ENCODE measurements at places on chromosomes 5 and 9.

- DNase-seq = no peak
These were observed 97.1 kb downstream of the ADAMTS12 start for GRCh38 chr5:33794550-33795181.

DNA sequence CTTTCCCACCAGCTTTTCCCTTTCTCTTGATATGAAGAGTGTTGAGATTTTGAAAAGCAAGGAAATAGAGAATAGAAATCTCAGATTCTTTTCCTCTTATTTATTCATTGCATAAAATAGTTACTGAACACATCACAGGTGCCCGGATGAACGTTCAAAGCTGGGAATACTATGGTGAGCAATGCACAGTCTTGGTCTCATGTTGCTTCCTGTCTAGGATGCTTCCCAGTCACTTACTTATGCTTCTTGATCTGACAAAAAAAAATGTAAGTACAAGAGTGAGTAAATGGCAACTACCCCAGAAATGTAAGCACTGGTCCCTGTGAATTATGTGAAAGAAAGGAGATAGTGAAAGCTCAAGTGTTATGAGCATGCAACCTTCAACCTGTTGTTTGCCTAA lies 153.5 kb upstream of the S1PR3 start:
- DNase-seq = no peak

DNA sequence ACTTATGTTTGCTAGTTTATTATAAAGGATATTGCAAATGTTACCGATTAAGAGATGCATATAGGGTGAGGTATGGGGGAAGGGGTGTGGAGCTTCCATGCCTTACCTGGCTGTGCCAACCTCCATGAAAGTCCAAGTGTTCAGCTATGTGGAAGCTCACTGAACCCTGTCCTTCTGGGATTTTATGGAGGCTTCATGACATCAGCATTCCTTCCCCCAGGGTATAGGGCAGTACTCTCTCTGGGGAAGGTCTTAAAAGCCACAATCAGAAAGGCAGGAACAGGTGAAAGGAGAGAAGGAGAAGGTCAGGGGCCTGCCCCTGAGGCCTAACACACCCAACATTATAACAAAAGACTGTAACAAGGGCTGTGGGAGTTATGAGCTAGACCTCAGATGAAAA lies 592.6 kb downstream of the PDE4D start:
- DNase-seq = no peak

DNA sequence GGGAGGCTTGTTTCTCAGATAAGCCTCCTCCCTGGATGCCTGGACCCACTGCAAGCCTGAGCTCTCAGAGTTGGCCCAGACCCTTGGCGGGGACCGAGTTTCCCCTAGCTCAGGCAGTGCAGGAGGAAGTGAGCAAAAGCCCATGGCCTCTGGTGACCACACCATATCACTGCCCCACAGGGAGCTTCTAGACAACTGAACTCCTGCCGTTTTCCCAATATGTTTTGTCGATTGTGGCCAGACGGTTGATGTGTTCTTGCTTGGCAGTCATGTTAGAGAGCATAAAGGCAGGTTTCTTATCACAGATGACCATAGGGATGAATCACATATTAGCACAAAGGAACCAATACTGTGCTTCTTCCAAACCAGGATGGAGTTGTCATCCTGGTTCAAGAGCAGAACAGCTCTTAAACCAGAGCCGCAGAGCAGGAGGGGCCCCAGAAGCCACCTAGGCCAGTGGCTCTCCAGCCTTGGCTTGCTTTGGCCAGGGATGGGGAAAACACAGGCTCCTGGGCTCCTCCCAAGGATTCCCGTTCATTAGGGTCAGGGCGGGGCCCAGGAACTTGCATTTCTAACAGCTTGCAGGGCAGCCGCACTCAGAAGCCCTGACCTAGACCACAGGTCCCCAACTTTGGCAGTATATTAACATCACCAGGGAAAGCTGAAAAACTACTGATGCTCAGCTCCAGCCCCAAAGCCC lies 113.1 kb upstream of the TBC1D2 start:
- DNase-seq = no peak

DNA sequence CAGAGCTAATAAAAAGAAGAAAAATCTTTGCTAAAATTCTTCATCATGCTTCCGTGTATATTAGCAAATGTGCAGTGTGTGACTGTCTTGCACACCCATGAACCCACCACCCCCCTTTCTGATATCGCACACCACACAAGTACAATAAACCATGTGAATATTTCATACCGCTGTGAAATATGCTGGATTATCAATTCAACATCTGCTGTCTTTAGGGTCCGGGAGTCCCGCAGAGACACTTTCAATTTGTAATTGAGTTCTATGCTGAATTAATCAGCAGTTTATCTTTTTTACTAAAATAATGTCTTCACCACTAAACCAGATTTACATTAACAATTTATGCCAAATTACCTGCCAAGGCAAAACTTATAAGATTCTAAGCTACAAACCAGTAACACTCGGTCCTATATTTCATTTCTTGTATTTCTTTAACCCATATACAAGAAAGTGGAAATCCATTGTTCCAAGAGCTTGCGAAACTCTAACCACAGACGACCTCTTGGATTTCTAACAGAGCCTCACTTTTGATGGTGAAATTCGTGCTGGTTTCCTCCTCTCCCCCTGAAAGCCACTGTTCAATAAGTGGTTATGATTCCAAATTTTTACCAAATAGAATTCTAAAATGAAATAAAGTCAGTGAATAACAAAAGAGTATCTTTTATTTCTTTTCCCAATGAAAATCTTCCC lies 44.2 kb downstream of the PSMB7 start:
- DNase-seq = peak; percentile 26

DNA sequence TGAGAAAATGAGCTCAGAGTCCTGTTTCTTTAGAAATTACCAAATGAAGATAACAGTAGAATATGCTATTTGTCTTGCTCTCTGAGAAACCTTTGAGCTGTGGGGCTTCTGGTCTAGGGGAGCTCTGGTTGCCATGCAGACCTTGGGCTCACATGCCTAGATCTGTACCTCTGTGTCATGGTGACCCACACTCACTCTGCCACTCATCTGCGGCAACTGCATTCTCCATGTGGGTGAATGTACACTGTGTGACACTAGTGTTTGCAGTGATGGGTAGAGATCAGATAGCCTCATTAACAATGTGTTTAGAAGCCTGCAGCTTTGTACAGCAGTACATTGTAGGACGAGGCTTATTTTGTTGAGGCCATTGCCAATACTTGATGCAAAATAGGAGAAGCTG lies 521.2 kb downstream of the CHSY3 start:
- no peak for DNase-seq

DNA sequence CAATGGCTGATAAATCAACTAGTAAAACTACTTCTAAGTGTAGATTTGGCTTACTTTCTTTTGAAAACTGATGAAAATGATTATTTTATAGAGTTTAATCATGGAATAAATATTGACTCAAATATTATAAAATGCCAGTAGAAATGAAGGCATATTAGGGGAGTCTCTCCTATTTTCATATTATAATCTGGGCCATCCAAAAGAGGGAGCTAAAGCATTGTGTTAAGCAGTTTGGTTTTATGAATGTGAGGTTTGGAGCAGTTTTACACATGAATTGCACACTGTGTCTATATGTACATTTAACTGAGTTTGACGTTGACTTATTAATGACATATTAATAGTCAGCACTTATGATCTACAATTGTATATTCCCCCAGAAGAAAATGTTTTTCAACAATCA lies 17.4 kb downstream of the CDH9 start:
- peak; percentile 73 for DNase-seq

GRCh38 chr9:20634895-20635294 lies 12.6 kb upstream of the MLLT3 start:
- no peak for DNase-seq

GRCh38 chr5:6587171-6587570 lies 45.7 kb downstream of the NSUN2 start:
- no peak for DNase-seq

DNA sequence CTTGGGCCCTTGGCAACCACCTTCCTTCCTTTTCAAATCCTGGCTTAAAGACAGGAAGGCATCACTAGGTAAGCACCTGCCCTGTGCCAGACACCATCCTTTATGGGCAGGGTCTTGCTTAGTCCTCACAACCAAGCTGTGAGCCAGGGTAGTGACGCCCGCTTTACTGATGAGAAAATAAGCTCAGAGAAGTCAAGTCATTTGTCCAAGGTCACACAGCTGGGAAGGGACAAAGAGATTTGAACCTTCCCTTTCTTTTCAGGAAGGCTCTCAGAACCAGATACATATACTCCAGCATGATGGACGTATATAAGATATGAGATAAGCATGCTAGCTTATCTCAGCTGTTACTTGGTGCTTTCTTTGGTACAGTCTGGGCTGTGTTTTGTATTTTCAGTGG lies 76.9 kb downstream of the SH3PXD2B start:
- no peak for DNase-seq

GRCh38 chr5:98997000-98997399 lies 68.2 kb upstream of the CHD1 start:
- no peak for DNase-seq

- DNase-seq = no peak
These were observed 599.5 kb upstream of the PTGER4 start for GRCh38 chr5:40080191-40080590.

DNA sequence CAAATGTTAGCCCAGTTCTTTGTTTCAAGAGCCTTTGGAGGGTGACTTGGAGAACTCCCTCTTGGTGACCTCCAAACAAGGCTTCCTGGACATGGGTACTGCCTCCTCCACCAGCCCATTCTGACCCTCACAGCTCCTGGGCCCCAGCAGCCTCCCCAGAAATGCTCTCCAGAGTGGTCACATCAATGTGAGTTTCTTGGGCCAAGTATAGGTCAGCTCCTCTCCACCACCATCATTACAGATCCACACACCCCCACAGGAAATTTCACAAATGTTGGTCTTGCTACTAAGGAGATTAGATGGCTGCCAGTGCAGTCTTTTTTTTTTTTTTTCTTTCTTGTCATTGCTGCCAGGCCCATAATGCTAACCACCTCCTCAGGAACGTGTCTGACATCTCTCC lies 410.7 kb downstream of the DTWD2 start:
- no peak for DNase-seq

DNA sequence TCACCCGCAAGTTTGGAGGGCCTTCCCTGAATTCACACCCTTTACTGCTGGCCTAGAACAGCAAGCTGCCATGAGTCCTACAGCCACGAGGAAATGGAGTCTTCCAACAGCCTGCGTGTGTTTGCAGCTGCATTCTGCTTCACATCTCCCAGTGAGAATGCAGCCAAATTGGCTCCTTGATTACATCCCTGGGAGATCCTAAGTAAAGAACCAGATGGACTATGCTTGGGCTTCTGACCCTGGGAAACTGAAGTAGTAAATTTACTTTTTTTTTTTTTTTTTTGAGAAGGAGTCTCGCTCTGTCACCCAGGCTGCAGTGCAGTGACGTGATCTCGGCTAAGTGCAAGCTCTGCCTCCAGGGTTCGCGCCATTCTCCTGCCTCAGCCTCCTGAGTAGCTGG lies 617.0 kb upstream of the CDH18 start:
- DNase-seq = no peak

- no peak for DNase-seq
These were observed 135.1 kb downstream of the DROSHA start for GRCh38 chr5:31396611-31397295.

- no peak for DNase-seq
These were observed 45.4 kb upstream of the LIFR start for GRCh38 chr5:38601863-38602298.

- peak; percentile 74 for DNase-seq
These were observed 26.4 kb upstream of the TOMM5 start for GRCh38 chr9:37618817-37619216.

DNA sequence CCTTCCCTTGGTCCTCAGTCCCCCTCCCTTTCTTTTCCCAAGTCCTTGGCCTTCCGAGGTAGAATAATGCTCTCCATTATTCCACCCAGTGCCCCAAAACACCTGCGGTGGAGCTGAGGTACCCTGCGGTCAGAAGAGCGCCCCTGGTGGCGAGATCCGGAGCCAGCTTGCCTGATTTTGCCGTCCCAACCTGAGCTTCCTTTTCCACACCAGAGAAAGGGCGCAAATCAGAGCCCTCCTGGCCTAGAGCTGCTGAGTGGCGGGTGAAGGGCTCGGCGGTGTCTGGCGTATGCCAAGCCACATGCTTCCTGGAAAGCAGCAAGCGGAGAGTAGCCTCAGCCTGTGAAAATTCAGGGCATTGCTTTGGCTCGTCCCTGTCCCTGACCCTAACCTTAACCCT lies 21.1 kb upstream of the CARTPT start:
- no peak for DNase-seq

GRCh38 chr9:35996358-35996970 lies 38.5 kb upstream of the OR2S2 start:
- no peak for DNase-seq

DNA sequence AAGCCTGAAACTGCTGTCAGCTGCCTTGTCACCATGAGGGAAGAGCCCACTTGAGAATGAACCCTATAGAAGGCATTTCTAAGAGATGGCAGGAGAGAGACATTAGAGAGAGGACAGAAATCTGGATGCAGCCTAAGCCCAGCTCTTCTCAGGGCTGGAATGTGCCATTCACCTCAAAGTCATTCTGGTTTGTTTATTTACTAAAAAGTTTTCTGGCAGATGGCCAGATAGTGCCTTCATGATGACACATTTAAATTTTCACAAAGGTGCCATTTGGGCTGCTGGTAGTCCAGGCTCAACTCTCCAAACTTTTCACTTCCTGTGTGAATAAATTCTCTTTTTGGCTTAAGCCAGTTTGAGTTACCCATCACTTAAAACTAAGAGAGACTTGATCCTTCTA lies 144.6 kb upstream of the ZNF366 start:
- no peak for DNase-seq

DNA sequence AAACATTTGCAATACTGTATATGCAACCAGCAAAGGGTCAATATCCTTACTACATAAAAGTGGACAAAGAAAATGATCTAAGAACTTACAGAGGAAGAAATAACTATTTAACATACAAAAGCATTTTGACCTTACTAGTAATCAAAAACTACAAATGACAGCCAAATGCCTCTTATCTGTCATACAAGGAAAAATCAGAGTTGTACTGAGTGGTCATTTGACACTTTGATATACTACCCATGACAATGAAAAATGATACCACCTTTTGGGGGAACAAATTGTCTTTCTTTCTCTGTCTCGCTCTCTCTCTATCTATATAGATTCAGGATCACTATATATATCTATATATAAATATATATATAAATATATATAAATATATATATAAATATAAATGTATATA lies 50.4 kb upstream of the ZSWIM6 start:
- peak; percentile 3 for DNase-seq

GRCh38 chr9:93468763-93469456 lies 15.5 kb upstream of the FAM120AOS start:
- DNase-seq = no peak

DNA sequence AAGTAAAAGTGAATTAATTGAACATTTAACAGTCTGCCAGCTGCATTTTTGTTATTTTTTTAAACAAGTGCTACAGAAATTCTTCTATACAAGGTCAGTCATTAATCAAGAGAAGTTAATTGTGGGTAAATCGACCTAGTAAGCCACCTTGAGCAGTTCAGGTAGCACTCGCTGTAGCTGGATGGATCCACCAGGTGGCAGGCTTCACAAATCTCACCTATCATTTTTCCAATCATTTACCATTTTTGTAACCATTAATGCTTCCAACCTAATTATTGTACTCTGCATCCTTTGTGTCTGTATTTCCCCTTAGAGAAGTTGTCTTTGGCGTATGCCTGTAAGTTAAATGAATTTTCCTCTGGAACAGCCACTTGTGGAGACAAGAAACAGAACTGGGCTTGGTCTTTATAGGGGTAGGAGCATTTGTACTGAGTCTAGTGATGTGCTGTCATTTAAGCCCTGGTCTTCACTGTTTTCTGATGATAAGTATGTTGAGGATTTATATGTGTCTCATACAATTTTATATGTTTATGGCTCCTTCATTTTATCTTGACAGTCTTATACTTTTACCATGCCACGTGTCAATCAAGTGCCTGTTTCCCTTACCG lies 39.5 kb downstream of the CD180 start:
- peak; percentile 38 for DNase-seq

Data from NCI-H524 (cell line).